SHP77 (cell line): ENCODE measurements at places on chromosomes 12 and 14.

- DNase-seq: no peak
Observed at GRCh38 chr12:23757541-23757962, 191.9 kb downstream of the SOX5 start.

DNA sequence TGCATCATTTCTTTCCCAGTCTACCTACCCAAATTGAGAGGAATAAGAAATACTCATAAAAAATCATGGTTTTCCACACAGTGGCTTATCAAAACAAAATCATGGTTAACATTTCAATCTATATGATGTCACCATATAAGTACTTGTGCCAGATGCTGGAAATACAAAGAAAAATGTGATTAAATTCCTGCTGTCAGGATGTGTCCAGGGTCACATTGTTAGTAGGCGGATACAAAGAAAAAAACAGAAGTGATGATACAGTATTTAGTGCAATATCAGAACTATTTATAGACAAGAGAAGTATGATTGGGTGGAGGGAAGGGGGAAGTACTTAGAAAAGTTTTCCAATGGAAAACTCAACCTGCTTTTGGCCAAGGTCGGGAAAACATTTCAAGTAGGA is 47.0 kb upstream of the OR6J1 start:
- no peak for DNase-seq

DNA sequence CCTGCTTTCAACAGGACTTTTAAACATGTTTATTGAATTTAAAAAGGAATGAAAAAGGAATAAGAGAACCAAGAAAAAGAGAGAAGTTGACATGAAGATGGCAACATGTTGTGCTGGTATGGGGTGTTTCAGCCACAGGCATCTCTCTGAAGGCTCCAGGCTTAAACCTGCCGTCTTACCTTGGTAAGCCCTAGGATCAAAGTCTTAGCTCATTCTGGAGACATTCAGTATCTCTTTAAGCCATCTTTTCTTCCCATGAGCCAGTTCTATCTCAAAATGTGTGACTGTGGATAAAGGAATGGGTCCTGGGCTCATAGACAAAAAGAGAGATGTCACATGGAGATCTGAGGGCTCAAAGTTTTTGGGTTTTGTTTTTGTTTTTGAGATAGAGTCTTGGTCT is 1.6 kb upstream of the TFCP2 start:
- DNase-seq: no peak

- no peak for DNase-seq
Observed at GRCh38 chr12:56300644-56301464, 724 bp upstream of the CS start.

DNA sequence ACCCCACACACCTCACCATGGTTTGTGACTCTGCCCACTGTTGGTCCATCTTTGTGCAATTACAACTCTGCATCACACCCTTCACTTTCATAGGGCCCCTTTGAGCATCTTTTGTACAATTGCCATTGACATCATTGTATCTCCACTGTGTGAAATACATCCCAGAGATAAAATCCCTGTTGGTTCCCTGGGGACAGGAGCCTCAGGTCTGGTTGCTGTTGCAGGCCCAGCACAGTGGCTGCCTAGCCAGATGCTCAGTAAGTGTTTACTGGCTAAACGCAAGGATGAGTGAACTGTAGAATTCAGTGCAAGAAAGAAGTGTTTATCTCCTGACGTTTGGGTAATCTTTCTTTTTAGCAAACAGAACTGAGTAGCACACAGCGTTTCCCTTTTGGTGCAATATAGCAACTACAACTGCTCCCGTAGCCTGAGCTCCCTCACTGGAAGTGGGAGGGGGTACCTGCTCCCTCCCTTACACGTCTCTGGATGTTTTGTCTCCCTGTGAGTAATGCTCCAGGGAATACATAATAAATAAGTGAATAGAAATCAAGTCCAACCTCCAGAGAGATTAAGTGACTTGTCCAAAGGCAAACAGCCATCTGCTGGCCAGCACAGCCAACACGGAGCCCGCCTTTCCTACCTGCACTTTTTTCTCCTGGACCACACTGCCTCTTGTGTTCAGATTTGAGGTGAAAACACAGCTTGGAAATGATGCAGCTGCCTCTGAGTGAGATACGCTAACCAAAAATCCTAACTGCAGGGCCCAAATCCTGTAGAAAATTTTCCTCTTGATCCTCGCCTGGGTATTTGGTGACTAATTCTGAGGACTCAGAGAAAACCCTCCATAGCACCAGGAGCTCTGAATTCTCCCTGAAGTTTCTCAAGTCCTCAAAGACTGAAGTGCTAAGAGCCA is 27.4 kb downstream of the GALNT16 start:
- no peak for DNase-seq

DNA sequence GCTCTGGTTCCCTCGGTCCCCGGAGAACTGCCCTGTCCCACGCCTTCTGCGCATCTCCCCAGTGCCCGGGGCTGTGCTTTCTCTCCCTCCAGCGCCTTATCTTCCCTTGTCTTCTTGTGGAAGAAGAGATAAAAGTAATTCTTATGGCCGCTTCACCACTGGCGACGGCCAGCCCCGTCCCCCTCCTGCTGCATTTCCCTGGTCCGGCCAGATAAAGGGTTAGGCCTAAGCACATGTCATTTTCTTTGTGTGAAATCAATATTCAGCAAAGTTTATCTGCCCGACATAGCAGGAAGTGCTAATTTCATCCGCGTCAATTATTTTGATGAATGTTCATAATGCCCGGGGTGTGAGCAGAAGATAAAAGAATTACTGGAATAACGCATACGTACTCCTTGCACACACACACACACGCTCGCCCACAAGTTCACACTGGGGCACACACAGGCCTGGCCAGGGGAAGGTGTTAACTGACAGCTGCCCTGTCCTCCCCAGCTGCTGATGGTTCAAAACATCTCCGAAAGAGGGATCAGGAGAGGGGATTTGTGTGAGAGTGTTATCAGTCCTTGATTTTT is 177.7 kb upstream of the LHX5 start:
- no peak for DNase-seq

- no peak for DNase-seq
Observed at GRCh38 chr12:11685716-11686115, 36.2 kb downstream of the ETV6 start.

DNA sequence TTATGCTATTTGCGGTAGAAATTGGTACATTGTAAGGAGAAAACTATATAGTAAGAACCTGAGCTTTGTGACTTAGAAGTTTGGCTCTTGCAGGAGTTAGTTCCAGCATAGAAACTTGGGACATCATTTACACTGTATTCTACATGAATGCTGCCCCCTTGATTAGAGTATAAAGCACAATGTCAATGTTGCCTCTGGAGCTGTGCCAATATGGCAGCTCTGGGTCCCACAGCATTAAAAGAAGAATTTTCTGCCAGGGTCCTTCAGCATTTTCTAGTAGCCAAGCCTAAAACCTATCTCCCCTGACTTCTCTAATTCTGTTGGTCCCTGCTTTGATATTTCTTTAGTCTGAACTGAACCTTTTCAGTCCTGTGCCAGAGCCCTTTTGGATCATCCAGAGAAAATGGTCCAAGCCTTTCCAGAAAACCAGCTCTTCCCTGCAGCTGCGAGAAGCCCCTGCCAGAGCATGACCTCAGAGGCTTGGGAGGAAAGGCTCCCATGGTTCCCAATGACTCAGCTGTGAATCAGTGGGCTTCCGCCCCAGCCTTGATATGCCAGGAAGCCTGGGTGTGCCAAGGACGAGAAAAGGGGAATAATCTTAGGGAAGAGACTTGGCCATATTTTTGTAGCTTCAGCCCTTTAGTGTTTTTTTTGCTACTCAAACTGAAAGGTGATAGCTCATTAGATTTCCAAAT is 43.2 kb downstream of the PLEKHG7 start:
- DNase-seq: peak; percentile 14

- no peak for DNase-seq
Observed at GRCh38 chr12:6899837-6900519, 4.6 kb upstream of the LRRC23 start.
